ENCODE measurements at places on chromosomes 3 and 15.

DNA sequence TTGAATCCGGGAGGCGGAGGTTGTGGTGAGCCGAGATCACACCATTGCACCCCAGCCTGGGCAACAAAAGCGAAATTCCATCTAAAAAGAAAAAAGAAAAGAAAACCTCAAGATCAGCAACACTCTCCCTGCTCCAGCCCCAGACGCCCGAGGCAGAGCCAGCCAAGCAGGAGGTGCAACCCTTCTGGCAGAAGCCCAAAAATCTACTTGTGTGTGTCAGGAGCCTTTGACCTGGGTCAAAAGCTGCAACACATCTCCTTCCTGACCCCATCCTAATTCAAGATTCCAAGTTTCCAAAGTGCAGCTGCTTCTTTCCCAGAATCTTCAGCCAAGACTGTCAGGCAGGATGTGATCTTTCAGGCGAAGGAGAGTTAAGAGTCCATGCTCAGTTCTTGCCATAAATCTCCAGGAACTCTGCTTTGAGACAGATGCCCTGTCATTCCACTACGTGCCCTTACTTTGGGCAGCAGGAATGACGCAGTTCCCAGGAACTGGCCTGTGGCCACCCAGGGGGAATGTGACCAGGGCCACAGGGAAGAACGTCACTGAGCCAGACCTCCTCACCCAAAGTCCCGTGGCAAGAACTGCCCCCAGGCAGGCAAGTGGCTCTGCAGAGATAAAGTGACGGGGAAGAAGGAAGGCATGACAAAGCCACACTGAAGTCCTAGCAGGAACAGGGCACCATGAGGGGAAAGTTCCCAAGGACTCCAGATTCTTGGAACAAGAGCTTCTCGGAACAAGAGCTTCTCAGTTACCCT, 39.4 kb downstream of the SH3BP5 start:
- no peak for DNase-seq

GRCh38 chr3:182704926-182705325, 88.4 kb upstream of the ATP11B start:
- DNase-seq = no peak

- no peak for DNase-seq
These were observed 192.5 kb downstream of the RSL24D1 start for GRCh38 chr15:55003965-55004873.

DNA sequence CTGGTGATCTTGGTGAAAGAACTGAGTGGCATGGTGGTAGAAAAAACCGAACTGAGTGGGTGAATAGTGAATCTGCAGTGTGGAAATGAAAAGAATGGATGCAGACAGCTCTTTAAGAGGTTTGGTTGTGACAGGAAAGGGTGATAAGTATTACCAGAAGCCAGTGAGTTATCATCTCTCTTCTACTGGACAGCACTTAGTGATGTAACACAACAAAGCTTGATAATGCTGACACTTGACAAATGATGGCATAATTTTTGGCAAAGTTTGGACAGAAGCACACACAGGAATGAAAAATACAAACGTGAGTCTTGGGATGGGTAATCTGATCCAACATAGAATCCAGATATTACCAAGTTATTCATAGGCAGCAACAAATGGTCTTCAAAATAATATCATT, 112.2 kb downstream of the ISL2 start:
- no peak for DNase-seq

GRCh38 chr15:43209059-43209824, 11.6 kb downstream of the EPB42 start:
- DNase-seq = peak; percentile 83

DNA sequence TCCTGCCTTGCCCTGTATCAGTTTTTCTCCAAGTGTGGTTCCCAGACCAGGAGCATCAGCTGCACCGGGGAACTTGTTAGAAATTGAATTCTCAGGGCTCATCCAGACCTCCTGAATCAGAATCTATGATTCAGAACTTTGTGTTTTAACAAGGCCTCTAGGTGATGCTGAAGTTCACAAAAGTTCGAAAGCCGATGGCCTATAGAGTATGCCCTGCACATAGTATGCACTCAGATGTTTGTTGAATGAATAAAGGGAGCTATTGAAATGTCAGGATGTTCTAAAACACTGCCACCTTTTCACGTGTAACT, 664 bp upstream of the LARP6 start:
- DNase-seq = no peak

All from osteocyte (in vitro differentiated cells).